Stimulated activated CD8-positive, alpha-beta memory T cell treated with anti-CD3 and anti-CD28 coated beads, Interleukin-7, amount 100 ng/mL, for 4 hours (primary cell): ENCODE measurements at places on chromosomes 5 and 9.

DNA sequence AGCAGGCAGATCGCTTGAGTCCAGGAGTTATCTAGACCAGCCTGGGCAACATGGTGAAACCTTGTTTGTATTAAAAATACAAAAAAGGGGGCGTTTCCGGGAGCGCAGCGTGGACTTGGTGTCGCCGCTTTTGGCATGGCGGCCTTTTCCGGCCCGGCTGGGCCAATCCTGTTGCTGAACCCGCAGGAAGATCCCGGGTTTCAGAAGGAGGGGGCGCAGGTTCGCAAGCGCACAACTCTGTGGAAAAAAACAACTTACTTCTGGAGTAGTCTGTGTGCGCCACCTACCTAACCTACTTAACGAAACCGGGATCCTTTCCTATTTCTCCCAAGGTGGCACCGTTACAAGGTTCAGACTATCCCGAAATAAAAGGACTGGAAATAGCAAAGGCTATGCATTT is 198.6 kb downstream of the MSX2 start:
- DNase-seq: no peak

GRCh38 chr9:131461166-131461565 is 41.6 kb upstream of the POMT1 start:
- DNase-seq: no peak

- DNase-seq: no peak
Measured at GRCh38 chr9:126630458-126631237, 16.9 kb downstream of the LMX1B start.

DNA sequence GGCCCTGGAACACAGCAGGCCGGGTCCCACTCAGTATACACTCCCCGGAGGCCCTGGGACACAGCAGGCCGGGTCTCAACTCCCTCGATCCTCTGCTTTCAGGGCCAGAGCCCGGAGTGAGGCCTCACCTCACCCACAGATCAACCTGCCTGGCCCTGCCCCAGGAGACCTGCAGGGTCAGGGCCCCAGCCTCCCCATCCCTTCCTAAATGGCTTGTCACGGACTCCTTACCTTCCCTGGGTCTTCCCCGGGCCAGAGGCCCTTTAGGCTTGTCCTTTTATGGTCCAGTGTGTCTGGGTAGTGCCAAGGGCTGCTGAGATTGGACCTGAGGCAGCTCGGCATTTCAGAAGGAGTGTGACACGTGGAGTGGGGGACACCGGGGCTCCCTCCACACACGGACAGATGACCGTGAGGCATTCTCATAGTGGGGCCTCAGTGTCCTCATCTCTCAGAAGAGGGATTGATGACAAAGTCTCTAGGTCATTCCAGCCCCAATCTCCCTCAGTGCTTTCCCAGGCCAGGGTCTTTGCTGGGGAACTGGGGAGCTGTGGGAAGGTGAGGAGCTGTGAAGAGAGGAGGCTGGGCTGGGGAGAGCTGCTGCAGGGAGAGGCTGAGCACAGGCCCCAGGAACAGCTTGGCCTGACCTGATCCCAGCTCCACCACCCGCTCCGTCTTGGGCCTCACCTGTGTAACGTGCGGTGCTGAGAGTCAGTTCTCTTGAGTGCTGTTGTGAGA is 18.0 kb upstream of the PLEKHG4B start:
- DNase-seq: no peak

GRCh38 chr9:98334796-98335195 is 79.3 kb upstream of the TBC1D2 start:
- no peak for DNase-seq
